ENCODE measurements at places on chromosomes 1 and 21. TPM values are rescaled to one million over a fixed set of nuclear protein-coding genes. Genes with fewer than 3 reads are reported as not detected.

GRCh38 chr1:119279456-119280381 lies 88.9 kb upstream of the HAO2 start:
- no peak for DNase-seq

- DNase-seq: no peak
Observed at GRCh38 chr1:180231506-180231921, 1.4 kb downstream of the LHX4 start.

- no peak for DNase-seq
Observed at GRCh38 chr1:17404034-17404684, 32.2 kb downstream of the PADI6 start.

DNA sequence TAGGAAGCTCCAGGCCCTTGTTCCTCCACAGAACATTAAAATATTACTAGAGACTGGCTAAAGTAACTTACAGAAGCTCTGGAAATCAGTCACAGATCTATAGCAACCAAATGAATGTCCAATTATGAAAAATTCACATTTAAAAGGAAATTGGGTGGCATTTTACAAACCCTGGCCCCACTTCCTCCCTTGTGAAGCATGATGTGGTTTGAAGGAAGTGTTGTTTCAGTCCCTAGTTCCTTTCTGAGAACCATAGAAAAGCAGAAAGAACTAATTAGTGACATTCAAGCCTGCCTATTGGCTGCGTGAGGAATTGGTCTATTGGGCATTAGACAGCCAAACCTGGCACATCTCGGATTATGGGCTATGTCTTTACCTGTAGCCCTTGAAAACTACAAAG lies 649.7 kb upstream of the NEGR1 start:
- DNase-seq: no peak

DNA sequence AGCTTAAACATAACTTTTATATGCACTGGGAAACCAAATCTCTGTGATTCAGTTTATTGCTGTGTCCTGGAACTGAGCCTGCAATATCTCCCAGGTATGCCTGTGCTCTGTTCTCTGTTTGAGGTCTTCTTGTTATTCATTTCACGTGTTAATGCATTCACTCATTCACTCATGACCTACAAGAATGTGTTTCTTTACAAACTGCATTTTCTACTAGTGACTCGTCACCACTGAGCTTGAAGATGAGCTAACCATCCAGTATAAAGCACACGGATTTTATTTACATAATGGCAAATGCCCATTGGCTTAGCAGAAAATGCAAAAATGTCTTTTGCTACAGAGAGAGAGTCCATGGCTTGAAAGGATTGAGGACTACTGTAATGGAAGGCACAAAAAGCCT lies 75.0 kb upstream of the DUSP10 start:
- DNase-seq: no peak

DNA sequence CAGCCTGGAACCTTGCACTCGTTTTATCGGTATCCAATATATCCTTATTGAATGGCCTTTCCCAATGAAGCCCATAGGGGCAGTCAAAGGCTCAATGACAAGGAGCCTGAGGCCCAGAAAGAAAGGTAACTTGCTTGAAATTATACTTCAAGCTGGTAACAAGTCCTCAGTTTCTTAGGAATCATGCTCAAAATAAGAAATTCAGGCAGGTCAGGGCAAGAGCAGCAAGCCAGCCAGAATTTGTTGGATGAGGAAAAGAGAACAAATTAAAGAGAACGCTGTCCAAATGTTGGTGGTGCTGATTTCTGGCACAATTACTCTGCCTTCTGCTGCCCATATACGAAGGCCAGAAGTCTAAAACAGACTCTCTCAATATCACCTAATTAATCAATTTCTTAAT lies 77.6 kb downstream of the DDX20 start:
- no peak for DNase-seq

GRCh38 chr1:203692565-203693470 lies 66.2 kb downstream of the ATP2B4 start:
- peak; percentile 86 for DNase-seq

DNA sequence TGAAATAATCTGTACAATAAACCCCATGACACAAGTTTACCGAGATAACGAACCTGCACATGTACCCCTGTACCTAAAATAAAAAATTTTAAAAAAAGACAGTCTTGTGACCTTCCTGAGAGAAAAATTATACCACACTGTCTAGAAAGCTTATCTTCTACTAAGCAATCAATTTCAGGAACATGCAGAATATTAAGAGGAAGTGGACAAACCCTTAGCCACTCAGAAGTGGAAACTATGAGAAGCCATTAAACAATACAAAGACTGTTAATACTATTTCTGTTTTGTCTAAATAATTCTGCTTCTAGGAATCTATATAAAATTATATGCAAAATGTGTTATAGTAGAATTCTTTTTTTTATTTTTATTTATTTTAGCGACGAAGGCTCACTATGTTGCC lies 93.9 kb downstream of the ADAMTS1 start:
- DNase-seq: no peak

DNA sequence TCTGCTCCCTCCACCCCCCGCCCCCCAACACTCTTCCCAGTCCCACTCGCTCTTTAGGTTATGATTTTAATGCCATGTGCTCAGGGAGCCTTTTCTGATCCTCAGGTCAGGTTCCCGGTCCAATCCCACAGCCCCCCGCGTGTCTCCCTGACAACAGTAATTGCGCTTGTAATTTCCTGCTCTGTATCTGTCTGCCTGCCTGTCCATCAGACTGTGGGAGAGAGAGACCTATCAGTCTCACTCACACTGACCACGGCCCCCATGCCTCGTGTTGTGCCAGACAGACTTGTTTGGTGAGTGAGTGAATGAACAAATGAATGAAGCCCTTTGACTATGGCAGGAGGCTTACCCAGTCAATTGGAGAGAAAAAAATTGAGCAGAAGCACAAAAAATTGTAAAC lies 50.8 kb upstream of the ECE1 start:
- DNase-seq: no peak

DNA sequence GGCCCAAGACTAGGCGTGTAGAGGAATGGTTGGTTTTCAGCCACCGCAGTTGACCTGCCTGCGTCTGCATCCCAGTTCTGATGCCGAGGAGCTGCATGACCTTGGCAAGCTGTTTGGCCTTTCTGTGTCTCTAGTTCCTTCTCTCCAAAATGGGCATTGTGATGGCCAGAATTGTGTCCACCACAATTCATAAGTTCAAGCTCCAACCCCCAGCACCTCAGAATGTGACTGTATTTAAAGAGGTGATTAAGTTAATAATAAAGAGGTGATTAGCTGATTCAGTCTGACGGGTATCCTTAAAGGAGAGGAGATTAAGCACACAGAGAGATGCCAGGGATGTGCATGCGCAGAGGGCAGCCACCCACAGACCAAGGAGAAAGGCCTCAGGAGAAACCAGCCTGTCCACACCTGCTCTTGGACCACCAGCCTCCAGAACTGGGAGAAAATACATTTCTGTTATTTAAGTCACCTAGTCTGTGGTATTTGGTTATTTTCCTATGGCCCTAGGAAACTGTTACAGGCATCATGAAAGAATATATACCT lies 28.5 kb downstream of the MAB21L3 start:
- peak; percentile 30 for DNase-seq

- no peak for DNase-seq
Observed at GRCh38 chr1:219201656-219202055, 28.0 kb downstream of the LYPLAL1 start.

DNA sequence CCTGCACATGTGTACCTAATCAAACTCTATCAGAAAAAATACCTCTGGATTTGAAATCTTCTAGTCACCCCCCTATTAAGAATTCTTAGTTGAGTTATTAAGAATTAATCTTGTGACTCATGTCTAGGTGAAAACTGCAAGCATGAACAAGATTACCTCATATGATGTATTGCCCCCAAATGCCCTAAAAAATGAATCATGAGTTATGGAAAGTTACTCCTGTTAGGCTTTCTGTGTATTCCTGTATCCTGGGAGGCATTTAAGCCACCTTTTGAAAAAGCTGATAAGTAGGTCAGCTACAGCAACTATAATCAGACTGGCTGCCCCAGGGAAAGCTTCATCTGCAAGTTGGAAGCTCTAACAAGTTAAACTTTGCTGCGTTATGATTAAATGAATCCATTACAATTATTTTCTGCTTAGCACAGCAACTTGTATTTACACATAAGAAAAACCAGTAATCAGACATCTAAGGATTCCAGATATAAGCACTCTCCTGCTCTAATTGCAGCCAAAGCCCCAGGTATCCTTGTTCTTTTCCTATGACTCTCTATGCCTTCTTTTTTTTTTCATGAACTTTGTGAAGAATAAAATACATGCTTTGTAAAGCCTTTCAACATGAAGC lies 147.7 kb downstream of the NTPCR start:
- DNase-seq: no peak

- DNase-seq: no peak
Observed at GRCh38 chr1:222167111-222167510, 380.8 kb downstream of the HHIPL2 start.

- DNase-seq: no peak
Observed at GRCh38 chr1:241751524-241751923, 96.5 kb upstream of the EXO1 start.

DNA sequence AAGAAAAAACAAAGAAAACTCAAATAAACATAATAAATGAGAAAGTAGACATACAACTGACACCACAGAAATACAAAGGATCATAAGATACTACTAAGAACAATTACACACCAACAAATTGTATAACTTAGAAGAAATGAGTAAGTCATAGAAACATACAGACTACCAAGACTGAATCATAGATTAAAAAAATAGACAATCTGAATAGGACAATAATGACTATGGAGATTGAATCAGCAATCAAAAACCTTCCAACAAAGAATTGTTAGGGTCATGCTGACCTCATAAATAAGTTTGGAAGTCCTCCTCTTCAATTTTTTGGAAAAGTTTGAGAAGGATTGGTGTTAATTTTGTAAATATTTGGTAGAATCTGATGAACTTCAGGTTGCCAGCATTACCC lies 159.0 kb downstream of the PTBP2 start:
- no peak for DNase-seq

GRCh38 chr1:207036865-207037264 lies 4.3 kb upstream of the C1orf116 start:
- no peak for DNase-seq

The FCN3 gene
- 20.7 TPM for total RNA-seq

GRCh38 chr1:13646521-13646920 lies 53.5 kb upstream of the PRDM2 start:
- DNase-seq: no peak
